Fibroblast of skin of right biceps (primary cell): ENCODE measurements at places on chromosomes 4 and X.

DNA sequence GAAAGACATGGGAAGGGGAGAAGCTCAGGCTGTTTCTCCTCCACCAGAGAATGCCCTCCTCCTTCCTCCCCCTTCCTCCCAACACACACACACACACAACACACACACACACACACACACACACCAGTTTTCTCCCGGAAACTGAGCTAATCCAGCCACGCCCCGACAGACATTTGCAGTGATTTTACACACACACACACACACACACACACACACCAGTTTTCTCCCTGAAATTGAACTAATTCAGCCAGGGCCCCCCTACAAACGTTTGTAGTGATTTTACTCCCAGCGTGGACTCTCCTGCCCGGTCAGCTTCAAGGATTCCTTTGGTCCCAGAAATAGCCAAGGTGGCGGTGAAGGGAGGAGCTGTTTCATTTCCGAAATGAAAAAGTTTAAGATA lies 32.9 kb upstream of the STX18 start:
- peak; percentile 86 for DNase-seq

- peak; percentile 19 for DNase-seq
These were observed at the start of gene XK for GRCh38 chrX:37685381-37686359. Gene XK (plus strand): TSS chrX:37685791. CDS start chrX:37685962, 171 bp downstream.

DNA sequence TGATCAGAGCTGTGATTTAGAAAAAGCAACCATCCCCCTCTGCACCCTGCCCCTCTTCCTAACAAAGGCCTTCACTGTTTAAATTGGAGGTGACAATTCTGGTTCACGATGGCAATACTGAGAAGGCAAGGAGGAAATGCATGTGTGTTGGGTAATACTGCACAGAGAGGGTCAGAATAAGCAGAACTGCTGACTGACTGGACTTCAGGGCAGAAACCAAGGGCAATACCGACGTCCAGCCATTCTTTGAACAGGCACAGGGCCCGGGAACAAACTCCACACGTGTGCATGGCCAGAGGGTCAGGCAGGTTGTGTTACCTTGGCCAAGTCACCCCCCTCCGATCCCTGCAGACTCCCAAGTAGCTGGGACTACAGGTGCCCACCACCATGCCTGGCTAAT lies 6.0 kb downstream of the ACSL1 start:
- no peak for DNase-seq

DNA sequence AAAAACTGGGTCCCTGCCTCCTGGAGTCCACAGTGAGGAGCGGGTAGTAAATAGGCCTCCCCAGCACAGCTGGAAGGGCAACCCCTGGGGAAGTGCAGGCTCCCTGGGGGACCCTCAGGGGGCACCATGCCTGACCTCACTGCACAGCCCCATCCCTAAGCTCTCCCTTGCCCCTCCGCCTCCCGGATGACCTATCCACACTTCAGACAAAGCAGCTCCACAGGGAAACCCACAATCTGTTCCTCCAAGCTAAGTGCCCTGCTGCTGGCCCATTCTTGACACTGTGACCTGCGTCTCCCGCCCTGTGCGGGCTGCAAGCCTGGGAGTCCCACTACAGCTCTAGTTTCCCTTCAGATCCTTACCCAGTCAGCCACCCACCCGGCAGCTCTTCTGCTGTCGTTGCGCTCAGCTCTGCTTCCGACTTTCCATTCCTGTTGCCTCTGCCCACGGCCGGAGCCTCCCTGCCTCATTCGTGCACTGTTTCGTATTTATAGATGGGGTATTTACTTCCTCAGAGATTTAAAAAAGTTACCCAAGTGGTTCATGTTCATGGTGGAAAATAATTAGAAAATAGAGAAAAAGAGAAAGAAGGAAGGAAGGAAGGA lies 47.0 kb upstream of the STOX2 start:
- DNase-seq: no peak

DNA sequence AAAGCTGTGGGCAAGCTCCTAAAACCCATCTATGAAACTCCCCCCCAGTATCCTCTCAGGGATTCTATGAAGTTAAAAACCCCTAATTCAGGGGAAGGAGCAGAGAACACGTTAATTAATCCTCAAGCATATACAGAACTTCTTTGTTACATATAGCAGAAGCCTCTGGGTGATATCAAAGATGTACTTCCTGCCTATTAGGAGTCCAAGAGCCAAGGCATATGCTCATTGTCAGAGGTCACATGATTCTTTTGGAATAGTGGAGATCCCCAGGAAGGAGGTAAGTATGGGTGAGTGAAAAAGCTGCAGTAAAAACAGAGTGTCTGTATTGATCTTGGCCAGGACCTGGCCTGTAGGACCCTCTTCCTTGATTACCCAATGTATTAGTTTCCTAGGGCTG lies 2.9 kb upstream of the SPARCL1 start:
- DNase-seq: no peak

DNA sequence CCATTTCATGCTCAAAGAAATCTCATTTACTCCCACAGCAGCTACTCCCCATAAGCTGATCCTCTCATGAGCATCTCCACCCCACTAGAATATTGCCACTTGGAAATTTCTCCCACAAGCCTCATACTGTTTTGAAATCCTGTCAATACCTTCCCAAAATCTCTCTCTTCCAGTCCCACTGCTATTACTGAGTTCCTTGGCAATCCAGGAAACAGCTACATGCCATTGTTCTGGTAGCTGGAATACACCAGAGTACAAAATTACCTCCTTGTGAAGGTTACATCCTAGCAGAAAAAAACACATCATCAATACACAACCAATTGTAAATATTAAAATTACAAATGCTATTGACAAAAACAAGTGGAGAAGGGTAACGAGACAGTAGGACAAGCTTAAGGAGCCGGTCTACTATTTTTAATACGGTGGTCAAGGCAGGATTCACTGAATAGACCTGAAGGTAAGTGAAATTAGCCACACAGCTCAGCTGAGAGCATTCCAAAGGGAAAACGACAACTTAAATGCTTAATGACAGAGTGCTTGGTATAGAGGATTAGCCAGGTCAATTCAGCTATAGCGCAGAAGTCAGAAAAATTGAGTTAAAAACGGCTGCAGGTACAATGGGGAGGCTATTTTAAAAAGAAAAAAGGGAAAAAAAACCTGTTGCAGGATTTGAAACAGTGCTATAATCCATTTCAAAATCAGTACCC lies 6.4 kb downstream of the RPL9 start:
- DNase-seq: no peak

- DNase-seq: peak; percentile 10
These were observed 37.1 kb upstream of the INPP4B start for GRCh38 chr4:142883040-142883832.
